ENCODE measurements at places on chromosomes 6 and 20. TPM values are rescaled to one million over a fixed set of nuclear protein-coding genes. Genes with fewer than 3 reads are reported as not detected.

The GINM1 gene
- 83.6 TPM for total RNA-seq

- H3K4me3 ChIP-seq: no peak overlapping the region
- no peak for DNase-seq
- no peaks in the 10 kb centered on the region for H3K27me3 ChIP-seq
- no peaks in the 10 kb centered on the region for H3K4me1 ChIP-seq
- no peak overlapping the region for H3K27ac ChIP-seq
- H3K36me3 ChIP-seq: no peaks in the 10 kb centered on the region
Observed at GRCh38 chr6:29500594-29500993, 12.8 kb upstream of the MAS1L start.

The ZSWIM3 gene
- 5.3 TPM for total RNA-seq

The HM13 gene
- 110 TPM for total RNA-seq

GRCh38 chr6:107121964-107122495 is 6.7 kb upstream of the BEND3 start:
- DNase-seq: no peak
- H3K36me3 ChIP-seq: no peaks in the 10 kb centered on the region
- H3K4me3 ChIP-seq: no peak overlapping the region

The BPIFB1 gene
- total RNA-seq: not detected

- H3K27ac ChIP-seq: no peak overlapping the region
- H3K4me1 ChIP-seq: peaks cover 10% of the 10 kb centered on the region
- H3K27me3 ChIP-seq: no peaks in the 10 kb centered on the region
- H3K4me3 ChIP-seq: no peak overlapping the region
- H3K36me3 ChIP-seq: peaks cover 31% of the 10 kb centered on the region
Observed at GRCh38 chr6:34773916-34774315, 16.6 kb downstream of the SNRPC start.
